ENCODE measurements at places on chromosomes 2 and 18. TPM values are rescaled to one million over a fixed set of nuclear protein-coding genes. Genes with fewer than 3 reads are reported as not detected.

The CCDC85A gene
- total RNA-seq = 36.4 TPM

The MC2R gene
- not detected for total RNA-seq

The CLEC4F gene
- total RNA-seq = not detected

The PDK1 gene
- total RNA-seq = 35.8 TPM

The GKN1 gene
- total RNA-seq = not detected

The SLC9A4 gene
- total RNA-seq = 0.39 TPM

The RFX8 gene
- total RNA-seq = 3.8 TPM

The LIPG gene
- total RNA-seq = 2.3 TPM

The CHRNG gene
- total RNA-seq = not detected

The ILKAP gene
- 57.9 TPM for total RNA-seq

The ANKRD30BL gene
- 24.6 TPM for total RNA-seq

The KIF3C gene
- 206 TPM for total RNA-seq

The ARL6IP6 gene
- 8.1 TPM for total RNA-seq

The CAVIN2 gene
- total RNA-seq = 9.1 TPM

The SERPINB5 gene
- total RNA-seq = not detected

The TEX44 gene
- not detected for total RNA-seq

The IL1R2 gene
- total RNA-seq = not detected

The B3GNT7 gene
- total RNA-seq = 5.4 TPM

The ANKRD36B gene
- 100 TPM for total RNA-seq

The CHRNA1 gene
- total RNA-seq = 1.6 TPM

The BMP10 gene
- total RNA-seq = not detected

The FOXI3 gene
- not detected for total RNA-seq

The CACNB4 gene
- 143 TPM for total RNA-seq

The ONECUT2 gene
- 2.1 TPM for total RNA-seq

The TRIM43B gene
- total RNA-seq = not detected

The COL6A3 gene
- 5.1 TPM for total RNA-seq

The SERPINB12 gene
- not detected for total RNA-seq

The PGAP1 gene
- total RNA-seq = 24.3 TPM

Measured in dorsolateral prefrontal cortex (tissue), 122 donors.